Panc1 (cell line): ENCODE measurements at places on chromosomes 7 and 10. TPM values are rescaled to one million over a fixed set of nuclear protein-coding genes. Genes with fewer than 3 reads are reported as not detected.

Gene VAX1
- 4.6 TPM for total RNA-seq

DNA sequence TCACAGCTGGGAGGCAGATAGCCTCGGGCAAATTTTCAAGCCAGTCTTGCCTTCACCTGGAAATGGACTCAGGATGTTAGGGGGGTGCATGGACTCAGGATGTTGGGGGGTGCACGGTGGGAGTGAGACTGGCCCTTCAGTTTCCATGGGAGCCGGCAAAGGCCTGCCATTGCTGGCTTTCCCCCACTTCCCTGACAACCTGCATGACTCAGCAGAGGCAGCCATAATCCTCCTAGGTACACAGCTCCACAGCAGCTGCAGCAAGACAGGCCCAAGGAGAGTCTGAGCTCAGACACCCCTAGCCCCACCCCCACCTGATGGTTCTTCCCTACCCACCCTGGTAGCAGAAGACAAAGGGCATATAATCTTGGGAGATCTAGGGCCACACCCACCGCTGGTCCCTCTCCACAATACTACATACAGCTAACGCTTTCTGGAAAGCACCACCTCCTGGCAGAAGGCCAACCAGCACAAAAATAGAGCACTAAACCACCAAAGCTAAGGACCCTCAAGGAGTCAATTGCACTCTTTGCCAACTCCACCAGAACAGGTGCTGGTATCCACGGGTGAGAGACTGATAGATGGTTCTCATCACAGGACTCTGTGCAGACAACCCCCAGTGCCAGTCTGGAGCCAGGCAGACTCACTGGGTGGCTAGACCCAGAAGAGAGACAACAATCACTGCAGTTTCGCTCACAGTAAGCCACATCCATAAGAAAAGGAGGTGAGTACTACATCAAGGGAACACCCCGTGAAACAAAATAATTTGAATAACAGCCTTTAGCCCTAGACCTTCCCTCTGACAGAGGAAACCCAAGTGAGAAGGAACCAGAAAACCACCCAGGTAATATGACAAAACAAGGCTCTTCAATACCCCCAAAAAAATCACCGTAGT is 18.3 kb downstream of the C7orf25 start:
- H3K4me1 ChIP-seq = peaks cover 4% of the 10 kb centered on the region; the same call in 1 of the 2 replicates
- DNase-seq = no peak
- no peak overlapping the region for H3K27ac ChIP-seq
- no peaks in the 10 kb centered on the region for H3K36me3 ChIP-seq

- H3K27me3 ChIP-seq = no peaks in the 10 kb centered on the region
- H3K4me1 ChIP-seq = no peaks in the 10 kb centered on the region
- DNase-seq = no peak
- no peak overlapping the region for H3K4me3 ChIP-seq
- H3K27ac ChIP-seq = no peak overlapping the region
- no peaks in the 10 kb centered on the region for H3K36me3 ChIP-seq
Observed at GRCh38 chr7:36621396-36621795, 102.9 kb downstream of the AOAH start.

GRCh38 chr7:106823631-106824030 is 41.5 kb upstream of the PIK3CG start:
- no peaks in the 10 kb centered on the region for H3K4me1 ChIP-seq
- H3K36me3 ChIP-seq = no peaks in the 10 kb centered on the region
- H3K27ac ChIP-seq = no peak overlapping the region
- H3K27me3 ChIP-seq = no peaks in the 10 kb centered on the region
- no peak overlapping the region for H3K4me3 ChIP-seq
- DNase-seq = no peak

GRCh38 chr7:31098642-31099360 is 46.7 kb downstream of the ADCYAP1R1 start:
- no peak for DNase-seq
- H3K36me3 ChIP-seq = no peaks in the 10 kb centered on the region
- no peak overlapping the region for H3K4me3 ChIP-seq
- H3K27ac ChIP-seq = no peak overlapping the region

DNA sequence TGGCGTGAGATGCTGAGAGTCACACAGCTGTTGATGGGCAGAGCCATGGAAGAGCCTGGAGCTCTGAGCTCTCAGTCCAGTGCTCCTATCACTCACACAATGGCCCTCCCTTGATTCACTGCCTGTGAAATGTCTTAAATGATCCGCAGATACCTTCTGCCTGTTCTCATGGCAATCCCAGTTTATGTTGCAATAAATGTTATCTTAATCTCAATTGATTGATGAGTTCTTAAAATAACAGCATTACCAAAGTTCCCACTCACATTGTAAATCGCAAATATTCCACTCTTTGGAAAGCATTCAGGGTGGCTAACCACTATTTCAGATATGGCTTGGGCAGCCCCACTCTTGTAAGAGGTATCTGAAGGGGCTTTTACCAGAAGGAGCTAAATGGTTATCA is 865.5 kb downstream of the LRMDA start:
- no peaks in the 10 kb centered on the region for H3K36me3 ChIP-seq
- no peaks in the 10 kb centered on the region for H3K4me1 ChIP-seq
- peaks cover 10% of the 10 kb centered on the region; the same call in 1 of the 2 replicates for H3K27me3 ChIP-seq
- H3K4me3 ChIP-seq = no peak overlapping the region
- no peak for DNase-seq
